Left lobe of liver (tissue), 2 donors: ENCODE measurements at places on chromosomes 16 and 17. TPM values are rescaled to one million over a fixed set of nuclear protein-coding genes. Genes with fewer than 3 reads are reported as not detected.

The KRTAP3-3 gene
- total RNA-seq: not detected

The ANKRD40CL gene
- total RNA-seq: not detected

The CIITA gene
- total RNA-seq: 1.7 TPM

The C1QTNF8 gene
- total RNA-seq: not detected

DNA sequence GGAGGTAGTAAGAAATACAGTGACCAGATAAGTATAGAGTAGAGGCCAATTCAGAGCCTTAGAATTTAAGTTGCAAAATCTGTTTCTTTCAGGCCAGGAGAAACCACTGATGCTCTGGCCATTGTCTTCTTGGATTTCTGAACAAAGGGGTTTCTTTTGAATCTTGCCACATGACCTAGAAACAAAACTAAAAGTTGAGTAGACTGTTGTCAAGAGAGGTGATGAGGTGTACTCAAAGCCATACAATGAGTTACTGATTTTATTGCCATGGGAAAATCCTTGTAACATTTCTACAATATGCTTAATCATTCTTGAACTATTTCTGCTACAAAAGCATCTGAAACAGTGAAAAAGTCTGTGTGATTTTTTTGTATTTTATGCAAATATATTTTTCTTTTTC lies 881.3 kb downstream of the CDH11 start:
- DNase-seq: no peak

The CCDC102A gene
- 0.83 TPM for total RNA-seq

The LGALS9B gene
- total RNA-seq: not detected

- no peak for DNase-seq
Measured at GRCh38 chr17:16973760-16974540, 2.0 kb upstream of the TNFRSF13B start.

DNA sequence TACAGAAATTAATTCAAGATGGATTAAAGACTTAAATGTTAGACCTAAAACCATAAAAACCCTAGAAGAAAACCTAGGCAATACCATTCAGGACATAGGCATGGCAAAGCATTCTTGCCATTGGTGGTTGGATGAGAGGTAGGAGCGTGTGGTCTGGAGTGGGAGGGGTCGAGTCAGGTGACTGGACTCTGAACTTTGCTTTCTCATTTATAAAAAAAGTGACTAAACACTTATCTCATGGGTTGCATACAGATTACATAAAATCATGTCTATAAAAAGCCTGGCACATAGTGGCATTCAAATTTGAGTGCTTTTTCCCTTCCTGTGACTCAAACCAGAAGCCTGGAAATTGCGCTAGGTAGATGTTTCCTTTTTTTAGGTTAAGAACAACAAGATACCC lies 159.7 kb upstream of the SHISA6 start:
- no peak for DNase-seq

The MIEF2 gene
- 6.4 TPM for total RNA-seq

The TP53TG3C gene
- not detected for total RNA-seq

GRCh38 chr16:2663553-2664546 lies 18.5 kb upstream of the KCTD5 start:
- no peak for DNase-seq
